ENCODE measurements at places on chromosomes 3 and 15. TPM values are rescaled to one million over a fixed set of nuclear protein-coding genes. Genes with fewer than 3 reads are reported as not detected.

AGBL1 gene
- not detected for total RNA-seq

CCR9 gene
- not detected for total RNA-seq

ALG1L2 gene
- not detected for total RNA-seq

TRIM42 gene
- total RNA-seq, result not detected

DNA sequence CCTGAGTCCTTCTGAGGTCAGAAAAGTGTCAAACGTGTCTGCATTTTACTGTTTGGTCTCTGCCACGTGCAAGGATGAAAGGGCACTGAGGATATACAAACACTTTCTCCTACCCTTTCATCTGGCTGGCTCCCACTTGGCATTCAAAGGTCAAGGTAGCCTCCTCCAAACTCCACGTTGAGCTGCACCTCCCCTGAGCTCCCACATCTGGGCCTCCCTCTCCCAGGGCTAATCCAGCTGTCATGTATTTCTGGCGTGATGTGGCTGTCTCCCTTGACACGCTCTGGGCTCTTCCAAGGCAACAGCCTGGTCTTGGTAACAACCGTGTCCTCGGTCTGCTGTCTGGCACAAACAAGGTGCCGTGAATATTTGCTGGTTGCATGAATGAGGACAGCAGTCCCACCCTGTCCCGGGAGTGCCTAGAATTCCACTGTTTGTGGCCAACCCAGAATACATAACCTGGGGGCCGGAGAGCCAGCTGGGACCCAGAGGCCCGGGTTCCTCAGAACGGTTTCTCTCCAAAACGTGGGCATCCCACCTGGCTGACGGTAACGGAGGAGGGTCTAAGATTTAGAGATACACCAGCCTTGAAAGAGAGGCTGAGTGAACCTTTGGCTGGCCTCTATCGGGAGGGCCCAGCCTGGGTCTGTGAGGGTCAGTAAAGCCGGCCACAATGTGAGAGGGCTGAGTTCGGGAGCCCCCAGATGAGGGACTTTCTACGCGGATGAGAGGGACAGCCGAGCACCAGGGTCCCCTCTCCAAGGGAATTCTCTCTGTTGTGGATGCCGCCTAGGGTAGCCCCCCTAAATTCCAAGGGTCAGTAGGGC is 767 bp downstream of the GLT8D1 start:
- peak; percentile 60 for DNase-seq

GRCh38 chr3:186772281-186772694 is 11.1 kb upstream of the EIF4A2 start:
- DNase-seq, result no peak

- DNase-seq, result no peak
Measured at GRCh38 chr3:169390741-169391305, 272.7 kb downstream of the MECOM start.

- no peak for DNase-seq
Measured at GRCh38 chr15:101410612-101411011, 78.9 kb downstream of the PCSK6 start.

DNA sequence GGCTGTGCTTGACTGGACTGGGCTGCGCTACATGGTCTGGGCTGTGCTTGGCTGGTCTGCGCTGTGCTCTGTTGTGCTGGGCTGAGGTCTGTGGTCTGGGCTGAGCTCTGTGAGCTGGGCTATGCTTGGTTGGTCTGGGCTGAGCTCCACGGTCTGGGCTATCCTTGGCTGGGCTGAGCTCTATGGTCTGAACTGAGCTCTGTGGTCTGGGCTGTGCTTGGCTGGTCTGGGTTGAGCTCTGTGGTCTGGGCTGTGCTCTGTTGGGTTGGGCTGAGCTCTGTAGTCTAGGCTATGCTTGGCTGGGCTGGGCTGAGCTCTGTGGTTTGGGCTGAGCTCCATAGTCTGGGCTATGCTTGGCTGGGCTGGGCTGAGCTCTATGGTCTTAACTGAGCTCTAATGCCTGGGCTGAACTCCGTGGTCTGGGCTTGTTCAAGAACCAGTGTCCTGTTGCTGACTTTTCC is 92.0 kb downstream of the PLXNA1 start:
- peak; percentile 87 for DNase-seq

DNA sequence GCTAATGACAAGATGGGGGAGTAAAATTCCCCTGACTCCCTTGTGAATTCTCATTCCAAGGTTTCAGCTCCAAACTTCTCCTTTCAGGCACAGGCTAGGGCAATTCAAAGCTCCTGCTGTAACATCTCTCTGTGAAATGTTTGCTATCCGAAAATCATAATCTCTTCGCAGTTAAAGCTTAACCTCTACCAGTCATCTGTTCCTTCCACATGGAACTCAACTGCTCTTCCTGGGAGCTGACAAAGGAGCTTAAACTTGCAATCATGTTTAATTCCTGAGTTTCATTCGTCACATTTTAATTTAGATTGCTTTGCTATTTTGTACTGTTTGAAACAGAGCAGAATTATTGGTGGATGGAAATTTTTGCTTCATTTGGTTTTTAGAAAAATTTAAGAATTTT is 328.6 kb downstream of the AGBL1 start:
- no peak for DNase-seq

- DNase-seq, result peak; percentile 81
Measured at GRCh38 chr15:89812011-89812846, 2.4 kb downstream of the ANPEP start.

DNA sequence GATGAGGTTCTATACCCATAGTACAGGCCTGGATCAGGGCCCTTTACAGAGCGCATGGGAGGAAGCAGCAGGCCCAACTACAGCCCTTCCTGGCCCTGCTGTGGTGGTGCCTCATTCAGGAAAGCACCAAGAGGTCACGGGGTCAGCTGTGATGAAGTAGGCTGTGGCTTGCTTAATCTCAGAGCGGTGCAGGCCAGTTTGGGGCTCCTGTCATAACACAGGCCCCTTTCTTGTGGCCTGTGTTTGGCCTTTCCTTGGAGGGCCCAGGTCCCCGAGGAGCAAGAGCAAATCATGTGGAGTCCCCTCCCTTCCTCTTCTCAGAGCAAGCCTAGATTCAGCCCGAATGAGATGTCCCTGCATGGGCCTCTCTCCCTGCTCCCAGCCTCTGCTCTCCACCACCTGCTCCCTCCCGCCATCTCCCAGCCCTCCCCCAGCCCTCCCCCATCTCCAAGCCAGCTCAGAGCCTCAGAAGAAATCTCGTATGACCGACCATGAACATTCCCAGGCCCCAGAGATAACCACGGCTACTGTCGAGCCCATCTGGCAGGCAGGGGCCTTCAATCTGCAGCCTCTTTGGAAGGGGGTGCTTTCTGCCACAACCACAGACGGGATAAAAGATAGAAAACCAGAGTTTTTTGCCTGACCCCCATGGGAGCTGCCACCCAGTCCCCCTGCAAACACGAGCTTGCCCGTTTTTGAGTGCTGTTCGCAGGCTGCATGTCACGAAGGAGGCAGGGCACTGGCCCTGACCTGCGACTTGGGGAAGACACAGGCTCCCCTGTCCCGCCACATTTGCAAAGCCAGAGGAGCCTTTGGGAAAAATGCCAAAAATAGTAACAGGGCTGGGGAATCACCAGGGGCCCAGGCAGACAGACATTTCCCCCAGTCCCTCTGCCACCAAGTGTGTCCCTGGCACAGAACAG is 32.3 kb upstream of the DUSP7 start:
- DNase-seq, result peak; percentile 82

KIF7 gene
- 2.9 TPM for total RNA-seq

DNA sequence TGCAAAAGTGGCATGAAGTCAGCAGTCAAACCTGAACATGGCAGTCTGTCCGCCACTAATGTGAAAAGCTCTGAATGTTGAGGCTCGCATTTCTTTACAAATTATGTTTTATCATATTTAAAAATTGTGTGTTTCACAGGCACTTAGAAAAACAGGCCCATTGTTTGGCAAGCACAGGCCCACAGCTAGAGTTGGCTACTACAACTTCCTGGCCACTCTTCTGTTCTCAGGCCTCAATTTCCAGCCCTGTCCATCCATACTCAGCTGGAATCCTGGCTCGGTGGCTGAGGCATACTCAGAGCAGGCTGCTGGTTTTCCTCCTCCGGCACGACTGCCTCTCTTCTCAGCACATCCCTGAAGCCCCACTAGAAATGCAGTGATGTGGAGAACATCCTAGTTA is 44.3 kb downstream of the C2CD4B start:
- DNase-seq, result no peak

- no peak for DNase-seq
Measured at GRCh38 chr3:170154569-170155143, 26.9 kb downstream of the PHC3 start.

- peak; percentile 44 for DNase-seq
Measured at GRCh38 chr3:49723296-49723627, 489 bp downstream of the GMPPB start.

GRCh38 chr15:39315206-39315850 is 265.6 kb upstream of the THBS1 start:
- peak; percentile 70 for DNase-seq

DNA sequence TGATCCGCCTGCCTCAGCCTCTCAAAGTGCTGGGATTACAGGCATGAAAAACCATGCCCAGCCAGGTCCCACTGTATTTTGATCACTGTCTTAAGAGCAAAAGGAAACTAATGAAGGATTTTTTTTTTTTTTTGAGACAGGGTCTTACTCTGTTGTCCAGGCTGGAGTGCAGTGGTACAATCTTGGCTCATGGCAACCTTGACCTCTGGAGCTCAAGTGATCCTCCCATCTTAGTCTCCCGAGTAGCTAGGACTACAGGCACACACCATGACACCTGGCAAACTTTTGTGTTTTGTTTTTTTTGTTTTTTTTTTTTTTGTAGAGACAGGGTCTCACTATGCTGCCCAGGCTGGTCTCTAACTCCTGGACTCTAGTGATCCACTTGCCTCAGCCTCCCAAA is 6.4 kb downstream of the EMC3 start:
- DNase-seq, result no peak

LRRC49 gene
- 14.5 TPM for total RNA-seq

Measured in RPMI7951 (cell line).